Uterus (tissue), 4 donors: ENCODE measurements at places on chromosomes 2 and 18. TPM values are rescaled to one million over a fixed set of nuclear protein-coding genes. Genes with fewer than 3 reads are reported as not detected.
A peak's percentile ranks its signal among the peaks of the same experiment; 100 is the strongest.

- DNase-seq: no peak
These were observed 237.9 kb downstream of the CCDC102B start for GRCh38 chr18:69035756-69036155.

DNA sequence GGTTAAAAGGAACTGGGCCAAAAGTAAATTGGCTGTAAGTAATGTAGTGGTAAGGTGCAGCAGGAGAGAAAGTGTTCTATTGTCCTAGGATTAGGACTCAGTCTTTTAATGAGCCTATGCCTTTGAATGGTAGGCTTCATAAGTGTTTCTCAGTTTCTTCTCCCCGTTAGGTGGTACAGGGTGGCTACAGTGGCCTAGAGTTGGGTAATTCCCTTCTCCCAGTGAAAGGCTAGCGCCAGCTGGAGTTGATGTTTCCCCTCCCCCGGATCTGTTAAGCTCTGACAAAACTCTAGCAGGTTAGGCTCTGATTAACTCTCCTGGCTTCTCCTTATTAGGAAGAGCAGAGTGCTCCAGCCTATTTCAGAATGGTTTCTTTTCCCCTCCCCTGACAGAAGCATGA lies 127.7 kb downstream of the DNAH6 start:
- no peak for DNase-seq

Gene SCN7A
- total RNA-seq: 46.1 TPM

DNA sequence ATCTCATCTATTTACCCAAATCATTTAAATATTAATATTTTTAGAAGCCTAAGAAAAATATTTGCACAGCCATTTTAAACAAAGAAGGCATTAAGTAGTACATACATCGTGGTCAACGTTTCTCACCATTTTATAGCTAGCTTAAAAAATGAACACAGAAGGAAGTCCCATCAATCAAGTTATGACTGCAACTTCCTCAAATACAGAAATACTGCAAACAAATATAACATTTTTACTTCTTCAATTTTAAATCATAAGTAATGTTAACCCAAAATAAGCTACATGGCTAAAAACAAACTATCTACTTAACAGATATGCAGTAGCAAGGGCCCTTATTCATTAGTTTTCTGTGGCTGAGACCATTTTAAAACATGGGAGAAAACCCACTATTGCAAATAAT lies 30.6 kb downstream of the ITSN2 start:
- DNase-seq: no peak

- DNase-seq: no peak
These were observed 11.1 kb upstream of the KCMF1 start for GRCh38 chr2:84959566-84960506.

Gene RAB6D
- total RNA-seq: not detected

Gene E2F6
- total RNA-seq: 10.2 TPM

GRCh38 chr2:135451966-135452365 lies 79.1 kb downstream of the ZRANB3 start:
- no peak for DNase-seq

GRCh38 chr2:239241431-239241960 lies 159.3 kb downstream of the HDAC4 start:
- DNase-seq: no peak

- DNase-seq: peak; percentile 42
These were observed 504 bp downstream of the ASAP2 start for GRCh38 chr2:9206991-9207640.

GRCh38 chr2:66390811-66391210 lies 44.1 kb upstream of the MEIS1 start:
- no peak for DNase-seq

DNA sequence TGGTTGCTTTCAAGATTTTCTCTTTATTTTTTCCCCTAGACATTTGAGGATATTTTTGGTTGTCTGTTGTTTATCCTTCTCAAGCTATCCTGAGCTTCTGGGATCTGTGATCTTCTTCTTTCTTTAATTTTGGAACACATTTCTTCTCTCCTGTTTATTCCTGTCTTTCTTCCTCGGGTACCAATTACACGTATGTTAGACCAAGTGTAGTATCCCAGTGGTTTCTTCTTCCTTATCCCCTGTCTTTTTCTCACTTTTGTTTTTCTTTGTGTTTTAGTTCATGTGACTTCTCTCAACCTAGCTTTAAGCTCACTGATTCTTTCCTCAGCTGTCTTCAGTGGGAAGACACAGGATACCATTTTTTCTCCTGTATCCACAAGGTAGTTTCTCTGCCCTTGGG lies 120.0 kb downstream of the GALR1 start:
- no peak for DNase-seq

- DNase-seq: no peak
These were observed 26.3 kb downstream of the CAB39 start for GRCh38 chr2:230738924-230739323.

Gene SLC14A1
- total RNA-seq: 0.95 TPM

Gene GCG
- total RNA-seq: not detected

GRCh38 chr18:23738151-23738550 lies 48.9 kb downstream of the LAMA3 start:
- no peak for DNase-seq

- no peak for DNase-seq
These were observed 13.4 kb upstream of the CELF4 start for GRCh38 chr18:37578886-37579513.

Gene SCYGR4
- not detected for total RNA-seq

Gene RNF152
- 23.8 TPM for total RNA-seq

Gene ADD2
- total RNA-seq: 5.2 TPM

GRCh38 chr18:32878436-32878835 lies 105.6 kb upstream of the KLHL14 start:
- DNase-seq: no peak

GRCh38 chr2:186429104-186429503 lies 57.0 kb upstream of the ZC3H15 start:
- DNase-seq: no peak

DNA sequence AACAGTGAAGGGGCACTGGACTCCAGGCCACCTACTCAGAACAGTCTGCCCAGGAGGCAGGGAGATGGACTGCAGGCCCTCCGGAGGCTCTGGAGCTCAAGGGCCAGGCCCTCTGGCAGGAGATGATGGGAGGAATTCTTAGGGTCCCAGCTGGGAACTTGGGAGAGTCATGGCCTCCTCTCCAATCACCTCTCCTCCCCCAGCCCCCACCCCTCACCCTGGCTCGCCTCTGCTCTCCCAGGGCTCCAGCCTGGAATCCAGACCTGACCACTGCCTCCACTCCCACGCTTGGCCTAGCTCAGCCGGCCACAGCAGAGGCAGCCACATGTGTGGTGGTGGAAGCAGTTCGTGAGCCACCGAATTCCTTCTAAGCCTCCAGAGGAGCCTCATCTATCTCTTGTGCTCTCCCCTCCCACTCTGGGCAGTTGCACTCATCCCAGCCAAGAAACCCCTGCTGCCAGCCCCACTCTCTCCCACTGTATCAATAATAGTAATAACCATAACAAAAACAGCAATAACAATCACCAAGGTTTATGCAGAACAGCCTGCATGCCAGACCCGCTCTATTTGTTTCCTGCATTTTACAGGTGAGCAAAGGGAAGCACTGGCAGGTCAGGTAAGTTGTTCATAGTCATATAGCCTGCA lies 67.4 kb downstream of the TNS1 start:
- peak; percentile 77 for DNase-seq

Gene MPP4
- not detected for total RNA-seq

- no peak for DNase-seq
These were observed 67.8 kb upstream of the EPAS1 start for GRCh38 chr2:46229134-46230063.

Gene CPLX4
- total RNA-seq: not detected

Gene SP110
- 77.9 TPM for total RNA-seq

DNA sequence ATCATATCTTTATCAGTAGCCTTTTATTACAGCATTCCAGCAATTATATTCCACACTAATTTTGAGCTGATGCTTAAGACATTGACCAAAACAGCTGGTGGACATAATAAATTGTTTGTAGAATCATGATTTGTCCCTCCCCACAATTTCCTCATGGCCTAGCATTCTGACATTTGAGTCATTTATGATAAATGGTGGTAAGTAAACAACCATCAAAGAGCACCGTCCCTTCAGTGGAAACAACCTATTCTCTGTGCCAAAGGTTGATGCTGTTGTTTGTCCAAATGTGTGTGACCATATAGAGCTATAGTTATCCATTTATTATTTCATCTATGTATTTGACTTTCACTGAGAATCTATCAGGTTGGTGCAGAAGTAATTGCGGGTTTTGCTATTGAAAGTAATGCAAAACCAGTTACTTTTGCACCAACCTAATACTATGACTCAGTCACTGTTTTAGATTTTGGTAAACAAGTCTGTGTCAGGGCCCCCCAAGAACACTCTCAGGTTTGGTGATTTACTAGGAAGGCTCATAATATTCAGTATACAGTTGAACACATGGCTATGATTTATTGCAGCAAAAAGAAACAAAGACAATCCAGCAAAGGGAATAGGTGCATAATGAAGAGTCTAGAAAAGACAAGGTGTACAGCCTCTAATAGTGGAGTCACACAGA lies 608.7 kb upstream of the REG3G start:
- no peak for DNase-seq

DNA sequence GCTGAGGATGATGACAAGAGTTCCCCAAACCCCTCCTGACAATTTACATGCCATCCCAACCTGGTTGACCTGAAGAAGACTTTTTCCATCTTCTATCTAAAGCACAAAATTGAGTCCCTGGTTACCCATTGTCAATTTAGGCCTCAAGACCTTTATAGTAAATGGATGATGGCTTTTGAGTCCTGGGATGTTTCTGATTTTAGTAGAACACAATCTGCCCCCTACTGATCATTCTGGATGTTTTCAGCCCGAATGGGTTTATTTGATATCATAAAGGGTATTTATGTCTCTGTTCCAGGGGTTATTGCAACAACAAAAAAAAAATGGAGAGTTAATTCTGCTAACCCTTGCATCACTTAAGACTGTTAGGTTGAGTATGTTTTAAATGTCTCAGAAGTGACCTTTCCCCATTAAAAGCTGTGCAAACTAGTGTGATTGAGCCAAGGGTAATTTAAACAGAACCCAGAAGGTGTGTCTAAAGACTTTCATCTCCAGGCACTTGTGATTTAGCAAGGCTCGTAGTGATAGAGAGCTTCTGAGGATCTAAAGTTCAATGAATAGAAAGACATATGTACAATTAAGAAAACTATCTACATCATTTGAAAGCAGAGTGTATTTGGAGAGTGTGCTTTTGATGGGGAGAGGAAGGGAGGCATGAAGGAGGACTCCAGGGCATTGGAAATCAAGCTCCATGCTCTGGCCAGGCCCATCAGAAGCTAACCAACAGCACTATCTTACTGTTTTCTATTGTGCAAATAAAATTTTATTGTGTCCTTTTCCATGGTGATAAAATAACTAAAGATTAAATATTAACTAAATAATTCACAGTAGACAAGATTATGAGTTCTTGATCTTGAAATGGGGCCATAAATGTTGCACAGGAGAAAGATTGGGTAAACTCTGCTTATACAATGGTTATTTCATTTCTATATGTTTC lies 96.6 kb upstream of the NOSTRIN start:
- DNase-seq: no peak

Gene SPC25
- not detected for total RNA-seq

DNA sequence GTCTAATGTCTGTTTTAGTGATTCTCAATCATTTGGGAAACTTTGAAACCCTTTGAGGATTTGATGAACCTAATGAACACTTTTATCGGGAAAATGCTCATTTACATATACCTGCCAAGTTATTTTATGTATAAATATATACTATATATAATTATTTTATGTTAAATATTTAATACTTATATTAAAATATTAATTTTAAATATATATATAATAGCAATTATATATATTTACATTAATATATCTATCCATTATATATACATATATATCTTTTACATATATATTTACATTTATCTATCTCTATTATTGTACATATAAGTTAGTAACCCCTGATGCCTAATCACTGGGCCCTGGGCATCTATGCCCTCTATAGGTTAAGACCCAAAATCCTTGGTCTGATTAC lies 763.3 kb upstream of the FSHR start:
- no peak for DNase-seq

Gene ZC3H6
- 41.0 TPM for total RNA-seq

GRCh38 chr2:29011418-29012060 lies 30.4 kb downstream of the TOGARAM2 start:
- DNase-seq: no peak

DNA sequence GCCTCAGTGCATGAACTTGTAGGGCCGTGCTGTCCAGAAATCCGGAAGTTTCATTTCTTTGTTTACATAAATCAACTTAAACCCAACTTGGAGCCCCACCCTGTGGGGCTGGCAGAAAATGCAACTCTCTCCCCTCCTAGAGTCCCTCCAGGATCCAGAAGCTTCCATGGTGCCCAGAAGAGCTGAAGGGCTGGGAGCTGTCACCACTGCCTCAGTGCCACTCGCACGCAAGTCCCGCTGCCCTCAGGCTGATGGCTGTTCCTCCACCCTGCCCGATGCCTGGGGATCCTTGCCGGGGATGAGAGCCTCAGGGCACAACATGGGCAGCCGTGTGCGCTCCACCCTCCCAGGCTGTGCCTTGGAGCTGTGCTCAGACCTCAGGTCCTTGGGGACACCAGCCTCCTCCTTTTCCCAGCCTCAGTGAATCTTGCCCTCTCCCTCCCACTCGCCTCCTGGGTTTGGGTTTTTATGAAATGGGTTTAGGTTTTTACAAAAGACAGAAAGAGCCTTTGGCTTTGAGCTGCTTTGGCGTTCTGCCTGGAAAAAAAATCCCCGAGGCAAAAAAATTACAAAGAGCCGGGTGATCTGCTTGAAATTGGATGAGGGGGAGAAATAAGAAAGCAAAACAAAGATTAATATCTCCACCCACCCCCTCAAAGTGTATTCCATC lies 155.2 kb downstream of the TWIST2 start:
- peak; percentile 52 for DNase-seq

DNA sequence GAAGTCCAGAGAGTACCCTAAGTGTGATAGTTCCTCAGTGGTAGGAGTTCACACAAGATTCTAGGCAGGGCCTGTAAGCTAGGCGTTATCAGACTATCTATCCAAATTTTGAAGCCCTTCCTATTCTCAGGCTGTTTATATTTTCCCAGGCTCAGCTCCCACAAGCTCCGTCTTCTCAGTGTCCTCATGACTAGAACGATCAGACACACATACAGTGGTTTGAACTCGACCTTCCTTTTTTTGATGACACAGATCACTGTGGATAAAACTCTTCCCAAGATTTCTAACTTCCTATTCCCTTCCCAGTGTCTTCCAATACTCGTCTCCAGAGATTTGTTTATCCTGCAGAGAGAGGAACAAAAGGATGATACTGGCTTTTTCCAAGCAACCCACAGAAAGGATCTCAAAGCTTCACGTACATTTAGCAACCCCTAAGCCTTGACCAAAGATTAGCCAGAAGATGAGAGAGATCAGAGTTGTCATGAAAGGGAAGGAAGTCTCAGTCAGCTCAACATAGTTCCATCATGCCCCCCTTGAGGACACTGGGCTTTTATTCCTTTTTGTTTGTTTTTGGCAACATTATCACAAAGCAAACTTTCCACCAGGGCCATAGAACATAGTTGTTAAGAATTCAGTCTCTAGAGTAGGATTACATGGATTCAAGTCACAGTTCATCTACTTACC lies 42.3 kb upstream of the DOK6 start:
- no peak for DNase-seq

- DNase-seq: no peak
These were observed 458.3 kb upstream of the CELF4 start for GRCh38 chr18:38023871-38024270.

Gene CD8B2
- total RNA-seq: not detected

Gene GREB1L
- total RNA-seq: 4.1 TPM
